ENCODE measurements at places on chromosomes 7 and 10.
A peak's percentile ranks its signal among the peaks of the same experiment; 100 is the strongest.

- DNase-seq: peak; percentile 72
These were observed 198.9 kb downstream of the REEP3 start for GRCh38 chr10:63720072-63720537.

DNA sequence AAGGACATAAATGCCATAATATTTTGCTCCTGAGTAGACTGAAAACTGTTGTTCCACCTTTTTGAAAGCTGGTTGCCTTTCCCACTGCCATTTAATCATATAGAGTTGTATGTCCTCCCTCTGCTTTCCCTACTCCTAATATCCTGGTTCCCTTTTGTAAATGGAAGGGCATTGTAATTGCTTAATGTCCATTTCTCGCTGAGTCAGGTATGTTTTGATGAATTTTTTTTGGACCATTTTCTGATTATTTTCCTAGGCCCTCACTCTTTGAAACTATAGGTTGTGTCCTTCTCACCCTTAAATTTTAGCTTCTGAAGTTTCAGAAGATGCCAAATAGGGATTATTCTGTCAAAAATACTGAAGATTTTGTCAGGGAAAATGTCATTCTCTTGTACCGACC is 45.5 kb downstream of the WAC start:
- no peak for DNase-seq

DNA sequence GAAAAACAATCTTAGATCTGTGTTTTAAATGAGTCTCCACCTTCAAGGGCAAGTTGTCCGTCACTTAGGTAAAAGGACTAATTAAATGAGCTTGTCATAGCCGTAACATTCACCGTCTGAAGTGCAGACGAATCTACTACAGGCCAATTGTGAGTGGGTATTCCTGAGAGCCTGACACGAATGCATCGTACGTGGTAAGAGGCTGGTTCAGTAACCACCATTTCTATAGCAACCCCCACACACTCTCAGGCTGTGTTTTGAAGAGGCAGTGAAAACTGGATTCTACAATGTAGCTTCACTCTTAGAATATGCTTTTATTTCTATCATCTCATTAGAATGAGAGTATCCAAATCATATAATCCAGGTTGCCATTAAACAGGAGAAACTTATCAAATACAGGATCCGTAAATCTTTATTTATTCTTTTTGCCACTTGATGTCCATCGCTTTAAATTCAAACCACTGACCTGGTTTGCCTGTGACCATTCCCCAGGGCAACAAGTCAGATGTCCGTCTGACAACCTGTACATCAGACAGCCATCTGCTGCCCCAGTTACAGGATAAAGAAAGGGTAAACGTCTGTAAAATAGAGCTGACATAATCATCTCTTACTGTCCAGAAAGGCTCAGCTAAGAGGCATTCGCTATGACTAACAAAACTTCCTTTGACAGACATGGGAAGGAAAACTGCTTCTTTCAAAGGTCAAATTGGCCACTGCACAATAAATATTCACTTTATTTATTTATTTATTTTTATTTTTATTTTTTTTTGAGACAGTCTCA is 70.3 kb upstream of the NMT2 start:
- DNase-seq: no peak

DNA sequence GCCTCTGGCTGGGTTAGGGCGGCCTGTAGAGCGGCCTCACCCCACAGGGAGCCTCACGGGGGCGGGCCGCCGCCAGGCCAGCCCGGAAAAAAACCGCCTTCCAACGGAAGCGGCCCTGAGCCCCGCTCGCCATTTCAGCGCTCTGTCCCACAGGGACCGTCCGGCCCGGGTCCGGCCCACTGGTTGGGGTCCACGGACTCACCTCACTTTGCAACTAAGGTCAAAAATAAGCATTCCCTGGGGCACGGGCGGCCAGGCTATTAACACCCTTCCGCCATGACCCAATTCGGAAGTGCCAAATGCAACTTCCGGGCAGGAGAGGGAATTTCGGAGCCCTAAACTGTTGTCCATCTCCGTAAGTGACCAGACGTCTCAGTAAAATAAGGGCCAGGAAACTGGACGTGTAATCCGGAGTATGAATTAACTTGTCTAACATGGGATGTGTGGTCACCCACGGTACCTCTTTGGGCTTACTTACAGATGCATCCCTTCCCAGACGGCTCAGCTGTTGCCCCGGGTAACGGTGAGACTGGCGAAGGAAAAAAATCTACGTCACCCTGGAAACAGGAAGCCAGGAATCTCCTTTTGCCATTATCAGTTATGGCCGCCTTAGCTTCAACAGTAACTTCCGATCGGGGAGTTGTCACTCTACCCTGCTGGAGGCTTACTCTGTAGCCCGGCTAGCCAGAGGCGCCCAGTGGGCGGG is at the start of gene BBIP1:
TSS of gene BBIP1 (minus strand) at position 538 of the 706 bp plus-strand sequence. CDS start 1,023 bp downstream, outside the sequence.
- DNase-seq: peak; percentile 98

GRCh38 chr7:138720286-138720685 is 19.1 kb upstream of the SVOPL start:
- DNase-seq: no peak

DNA sequence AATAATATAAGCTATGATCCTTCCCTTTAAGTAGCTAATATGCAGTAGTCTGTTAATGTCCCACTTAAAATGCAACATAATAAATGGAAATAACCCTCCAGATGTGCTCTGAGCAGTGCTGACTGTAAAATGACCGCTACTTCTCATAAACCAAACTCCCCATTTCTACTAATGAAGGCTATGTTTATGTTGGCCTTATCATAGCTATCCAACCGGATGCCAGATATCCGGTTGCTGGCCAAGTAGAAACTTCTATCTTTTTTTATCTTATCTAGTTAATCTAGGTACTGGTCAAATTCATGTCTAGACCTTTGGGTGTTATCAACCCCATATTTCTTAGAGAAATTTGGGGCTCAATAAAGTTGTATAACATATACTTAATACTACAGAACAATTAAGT is 56.6 kb downstream of the CHRM2 start:
- DNase-seq: no peak

DNA sequence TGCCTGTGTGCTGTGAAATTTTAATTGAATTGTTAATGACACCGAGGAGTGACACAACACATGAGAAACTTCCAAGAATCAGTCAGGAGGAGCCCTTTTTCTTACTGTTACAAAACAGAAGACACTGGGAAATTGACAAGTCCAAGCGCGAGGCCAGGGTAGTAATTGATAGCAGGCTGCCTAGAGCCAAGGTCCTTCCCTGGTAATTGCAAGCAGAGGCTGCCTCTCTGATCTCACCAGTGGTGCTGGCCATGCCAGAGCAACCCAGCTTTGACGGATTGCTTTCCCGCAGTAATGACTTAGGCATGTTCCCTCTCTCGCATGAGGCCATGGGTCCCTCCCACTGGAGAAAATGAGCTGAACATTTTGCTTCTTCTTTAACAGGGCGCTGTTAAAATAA is 111.5 kb downstream of the LRMDA start:
- DNase-seq: no peak

DNA sequence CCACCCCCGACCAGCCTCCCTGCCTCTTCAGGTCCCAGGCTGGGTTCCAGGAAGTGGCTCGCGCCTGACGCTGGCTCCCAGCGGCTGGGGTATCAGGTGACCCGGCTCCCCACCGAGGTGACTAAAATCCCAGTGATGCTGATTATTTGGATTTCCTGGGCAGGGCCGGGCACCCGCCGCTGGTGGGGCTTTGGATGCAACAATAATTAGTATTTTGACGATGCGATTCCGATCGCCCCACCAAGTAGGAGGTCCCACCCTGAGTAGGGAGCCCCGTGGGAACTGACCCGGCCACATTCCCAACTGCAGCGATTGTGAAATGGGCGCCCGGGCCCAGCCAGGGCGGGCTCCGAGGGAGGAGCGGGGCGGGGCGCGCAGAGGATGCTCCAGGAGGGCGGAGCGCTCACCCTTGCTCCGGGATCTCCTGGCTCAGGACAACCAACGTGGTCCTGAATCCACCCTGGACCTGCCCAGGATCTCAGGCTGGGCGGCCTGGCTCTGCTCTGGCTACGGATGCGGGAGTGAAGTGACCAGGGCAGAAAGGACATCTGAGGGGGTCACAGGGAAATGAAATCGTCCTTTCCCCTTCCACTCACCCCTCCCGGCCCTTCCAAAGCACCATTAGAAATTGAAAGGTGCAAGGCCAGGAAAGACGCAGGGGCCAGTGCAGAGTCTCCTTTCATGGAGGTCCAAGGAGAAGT is 32.6 kb downstream of the DUSP5 start:
- DNase-seq: peak; percentile 48

GRCh38 chr10:79107736-79108264 is 39.0 kb downstream of the ZMIZ1 start:
- peak; percentile 36 for DNase-seq

DNA sequence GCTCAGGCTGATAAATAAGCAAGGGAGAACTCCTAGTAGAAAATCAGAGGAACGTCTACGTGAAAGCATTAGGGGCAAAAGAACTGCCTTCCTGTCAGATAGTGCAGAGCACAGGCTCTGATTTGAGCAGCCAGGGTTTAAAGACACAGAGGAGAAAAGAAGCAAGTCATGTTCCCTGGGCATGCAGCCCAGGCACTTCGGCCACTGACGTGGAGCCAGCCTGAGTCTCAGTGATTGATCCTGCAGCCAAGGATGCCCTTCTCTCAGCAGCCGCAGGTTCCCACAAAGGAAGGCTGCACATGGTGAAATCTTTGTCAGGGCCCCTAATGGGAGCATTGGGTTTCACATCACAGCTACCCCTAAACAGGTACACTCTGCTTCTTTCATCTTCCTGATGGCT is 161.7 kb upstream of the HPS1 start:
- DNase-seq: no peak

- no peak for DNase-seq
These were observed 377.2 kb downstream of the PARD3 start for GRCh38 chr10:34437906-34438305.

DNA sequence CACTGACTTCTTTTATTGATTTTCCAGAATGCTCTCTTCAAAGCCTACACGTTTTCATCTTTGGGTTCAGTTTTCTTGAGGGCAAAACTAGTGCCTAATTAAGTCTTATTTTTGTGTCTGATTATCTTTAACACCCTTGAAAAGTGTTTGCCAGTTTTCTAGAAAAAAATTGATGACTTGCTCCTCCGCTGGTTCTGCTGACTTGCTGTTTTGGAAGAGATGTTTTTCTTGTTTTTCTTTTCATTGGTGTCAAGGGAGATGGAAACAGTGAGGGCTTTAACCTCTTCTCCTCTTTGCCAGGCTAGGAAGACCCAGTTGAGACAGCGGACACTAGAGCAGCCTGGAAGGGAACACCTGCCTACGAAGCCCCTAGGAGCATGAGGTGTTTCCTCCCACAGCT is 123.7 kb upstream of the EEPD1 start:
- DNase-seq: no peak

DNA sequence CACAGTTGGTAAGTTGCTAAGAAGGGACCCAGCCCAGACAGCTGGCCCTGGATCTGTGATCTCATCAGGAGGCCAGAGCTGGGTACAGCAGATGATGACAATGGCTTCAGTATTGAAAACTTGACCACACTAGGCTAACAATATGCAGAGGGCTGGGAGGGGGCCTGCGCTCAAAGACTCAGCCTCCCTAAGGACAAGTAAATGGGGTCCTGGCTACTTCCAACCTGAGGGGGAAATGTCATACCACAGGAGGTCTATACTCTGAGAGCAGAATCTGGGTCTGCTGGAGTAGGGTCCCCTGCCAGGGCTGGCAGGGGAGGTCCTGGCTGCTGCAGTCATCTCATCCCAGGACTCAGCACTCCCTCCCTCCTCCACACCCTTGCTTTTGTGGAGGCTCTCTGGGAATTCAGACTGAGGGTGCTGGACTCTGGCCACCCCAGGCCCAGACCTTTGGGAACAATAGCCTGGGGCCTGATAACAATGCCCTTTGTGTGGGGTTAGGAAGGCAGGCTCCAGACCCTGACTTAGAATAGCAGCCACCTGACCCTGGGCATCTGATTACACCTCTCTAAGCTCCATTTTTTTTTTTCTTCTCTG is 1.4 kb downstream of the FXYD4 start:
- no peak for DNase-seq

DNA sequence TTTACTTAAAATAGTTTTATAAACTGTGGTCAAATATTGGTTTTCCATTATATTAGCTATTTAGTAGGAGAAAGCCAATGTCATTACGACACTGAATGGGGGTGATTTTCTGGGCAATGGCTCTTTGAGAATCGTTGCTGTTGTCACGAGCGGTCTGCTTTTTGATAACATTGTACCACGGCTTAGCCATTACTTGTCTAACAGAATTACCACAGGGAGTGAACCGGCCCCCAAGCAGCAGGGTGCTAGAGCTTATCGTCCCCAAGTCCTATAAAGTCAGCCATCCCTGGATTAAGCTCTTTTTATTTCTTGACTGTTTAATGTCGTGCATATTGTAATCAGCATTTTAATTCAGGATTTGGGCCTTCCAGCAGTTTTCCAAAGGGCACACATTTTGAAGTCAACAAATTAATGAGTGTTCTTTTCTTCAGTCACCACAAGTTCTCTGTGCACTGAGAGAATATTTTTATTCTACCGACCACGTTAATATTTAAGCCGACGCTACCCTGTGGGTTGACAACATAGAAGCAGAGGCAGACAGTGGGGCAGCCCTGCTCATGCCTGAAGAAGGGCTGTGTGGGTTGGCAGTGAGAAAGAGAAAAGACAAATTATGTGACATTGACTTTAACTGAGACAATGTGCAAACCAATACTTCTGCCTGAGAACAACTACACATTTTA is 125.8 kb downstream of the ICA1 start:
- no peak for DNase-seq

DNA sequence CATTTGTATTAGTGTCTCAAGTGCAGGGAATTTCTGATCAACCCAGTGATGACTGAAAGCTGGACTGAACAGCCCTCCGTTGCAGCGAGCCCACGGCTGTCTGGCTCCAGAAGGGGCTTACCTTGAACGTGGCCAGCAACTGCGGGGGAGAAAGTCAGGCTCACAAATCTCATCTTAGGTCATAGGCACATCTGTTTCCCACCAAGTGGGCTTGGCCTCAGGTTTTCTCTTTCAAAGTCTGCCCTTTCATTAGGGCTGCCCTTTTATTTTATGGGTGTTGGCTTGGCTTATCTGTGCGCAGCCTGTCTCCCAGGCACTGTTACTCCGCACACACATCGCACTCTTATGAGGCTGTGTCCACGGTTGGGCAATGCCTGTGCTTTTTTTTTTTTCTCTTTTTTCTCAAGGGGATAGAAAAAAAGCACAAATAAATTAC is 178.0 kb downstream of the JCAD start:
- no peak for DNase-seq

- peak; percentile 52 for DNase-seq
These were observed 227.1 kb downstream of the MGMT start for GRCh38 chr10:129694184-129694583.

DNA sequence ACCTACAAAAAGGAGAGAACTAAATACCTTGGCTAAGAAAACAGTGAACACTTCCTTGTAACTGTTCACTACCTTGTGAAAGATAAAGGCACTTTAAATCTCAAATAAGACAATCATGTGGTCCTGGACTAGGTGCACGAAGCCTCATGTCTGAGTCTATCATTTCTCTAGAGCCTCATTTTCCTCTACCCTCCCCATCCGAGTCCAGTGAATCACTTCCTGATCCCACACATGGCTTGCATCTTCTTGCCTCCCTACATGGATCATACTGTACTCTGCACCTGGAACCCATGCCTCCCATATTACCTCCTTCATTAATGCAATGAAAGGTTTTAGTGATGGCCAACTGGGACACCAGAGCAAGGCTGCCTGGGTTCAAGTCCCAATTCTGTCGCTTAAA is 34.5 kb downstream of the SNX10 start:
- no peak for DNase-seq

Measured in NCI-H2171 treated with DMSO at 0.1 percent for 48 hours (cell line).